ENCODE measurements at places on chromosomes 1 and 21.

DNA sequence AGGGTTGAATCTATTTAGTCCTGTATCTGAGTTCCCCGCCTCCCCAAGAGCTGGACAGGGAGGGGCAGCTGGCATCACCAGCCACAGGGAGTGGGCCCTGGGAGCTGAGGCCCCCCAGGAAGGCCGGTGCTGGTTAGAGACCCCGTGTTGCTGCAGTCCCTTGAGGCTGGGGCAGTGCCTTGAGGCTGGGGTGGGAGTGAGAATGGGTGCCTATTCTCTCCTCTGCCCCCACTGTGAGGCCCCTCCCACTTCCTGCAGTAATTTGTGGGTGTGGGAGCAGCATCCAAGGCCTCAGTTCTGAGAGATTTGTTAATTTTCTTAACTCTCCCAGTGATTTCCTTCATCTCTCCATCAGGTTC is 2.5 kb upstream of the TRAPPC3 start:
- DNase-seq = peak; percentile 32

DNA sequence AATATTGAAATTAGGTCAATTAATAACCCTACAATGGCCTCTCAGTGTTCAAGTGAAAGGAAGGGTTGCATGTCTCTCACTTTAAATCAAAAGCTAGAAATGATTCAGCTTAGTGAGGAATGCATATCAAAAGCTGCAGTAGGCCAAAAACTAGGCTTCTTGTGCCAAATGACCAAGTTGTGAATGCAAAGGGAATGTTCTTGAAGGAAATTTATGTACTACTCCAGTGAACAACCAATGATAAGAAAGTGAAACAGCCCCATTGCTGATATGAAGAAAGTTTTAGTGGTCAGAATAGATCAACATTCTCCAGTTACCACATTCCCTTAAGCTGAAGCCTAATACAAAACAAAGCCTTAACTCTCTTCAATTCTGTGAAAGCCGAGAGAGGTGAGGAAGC is 10.0 kb downstream of the MAEL start:
- DNase-seq = no peak

DNA sequence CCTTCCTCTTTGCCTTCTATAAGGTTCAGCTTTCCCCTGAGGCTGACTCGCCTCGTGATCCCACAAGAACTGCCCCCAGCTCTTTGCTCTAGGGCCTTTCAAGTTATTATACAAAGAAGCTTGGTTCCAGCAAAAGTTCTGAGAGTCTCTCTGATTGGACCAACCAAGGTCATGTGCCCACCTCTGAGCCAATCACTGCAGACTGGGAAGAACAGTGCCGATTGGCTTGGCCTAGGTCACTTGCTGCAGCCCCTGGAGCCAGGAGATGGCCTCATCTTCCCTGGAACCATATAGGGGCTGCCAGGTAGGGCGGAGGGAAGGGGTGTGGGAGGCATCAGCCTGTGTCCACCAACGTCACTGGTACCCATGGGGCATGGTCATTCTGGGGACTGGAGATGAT is 22.8 kb downstream of the TAS1R2 start:
- no peak for DNase-seq

GRCh38 chr1:3902111-3902511 is 2.0 kb upstream of the C1orf174 start:
- no peak for DNase-seq

DNA sequence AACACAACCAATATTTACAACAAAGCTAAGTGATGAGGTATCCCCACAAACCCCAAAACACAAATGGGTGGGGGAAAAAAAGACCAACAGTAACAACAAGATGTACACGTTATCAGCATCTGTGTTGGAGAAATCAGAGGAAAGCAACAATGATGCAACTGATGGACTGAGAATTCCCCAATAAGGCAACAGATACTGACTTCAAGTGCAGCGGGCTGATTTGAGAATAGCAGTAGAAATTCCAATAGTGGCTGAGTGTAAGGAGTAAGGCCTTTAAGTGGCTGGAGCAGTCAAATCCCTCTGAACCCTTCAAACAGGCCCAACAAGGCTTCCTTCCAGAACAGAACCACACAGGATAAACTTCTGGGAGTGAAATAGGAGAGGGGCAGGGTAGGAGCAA is 97.6 kb downstream of the TM2D1 start:
- no peak for DNase-seq

- no peak for DNase-seq
These were observed 394 bp upstream of the GRHL3 start for GRCh38 chr1:24318615-24319311.

DNA sequence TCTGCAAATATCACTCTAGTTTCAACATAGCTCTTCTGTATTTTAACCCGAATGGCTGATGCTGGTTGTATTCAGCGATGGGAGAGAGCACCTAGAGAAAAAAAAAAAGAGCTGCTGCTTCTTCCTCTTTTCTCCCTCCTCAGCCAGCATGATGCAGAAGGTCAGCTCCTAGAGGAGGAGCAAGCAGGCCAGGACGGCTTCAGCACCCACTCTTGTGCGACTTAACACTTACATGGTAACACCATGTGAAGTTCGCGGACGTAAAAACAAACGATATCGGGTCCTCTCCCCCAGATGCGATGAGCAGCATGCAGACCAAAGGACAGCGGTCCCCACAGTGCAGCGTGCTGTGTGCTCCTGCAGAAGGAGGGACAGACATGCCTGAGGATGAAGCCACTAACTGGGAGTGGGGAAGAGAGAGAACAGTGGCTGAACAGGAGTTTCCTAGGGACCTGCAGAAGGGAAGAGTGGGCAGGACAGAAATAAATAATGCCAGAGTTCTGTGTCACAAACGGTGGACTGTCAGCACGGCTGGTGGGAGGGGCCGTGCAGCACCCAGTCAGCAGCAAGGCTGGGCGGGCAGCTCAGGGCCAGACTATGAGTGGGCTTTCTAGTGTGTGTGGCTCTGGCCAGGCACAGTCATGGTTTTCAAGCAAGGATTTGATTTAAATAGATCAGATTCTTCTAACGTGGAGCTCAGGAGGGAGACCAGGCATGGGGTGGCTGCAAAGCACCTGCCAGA is 11.4 kb upstream of the B3GALT5 start:
- no peak for DNase-seq

DNA sequence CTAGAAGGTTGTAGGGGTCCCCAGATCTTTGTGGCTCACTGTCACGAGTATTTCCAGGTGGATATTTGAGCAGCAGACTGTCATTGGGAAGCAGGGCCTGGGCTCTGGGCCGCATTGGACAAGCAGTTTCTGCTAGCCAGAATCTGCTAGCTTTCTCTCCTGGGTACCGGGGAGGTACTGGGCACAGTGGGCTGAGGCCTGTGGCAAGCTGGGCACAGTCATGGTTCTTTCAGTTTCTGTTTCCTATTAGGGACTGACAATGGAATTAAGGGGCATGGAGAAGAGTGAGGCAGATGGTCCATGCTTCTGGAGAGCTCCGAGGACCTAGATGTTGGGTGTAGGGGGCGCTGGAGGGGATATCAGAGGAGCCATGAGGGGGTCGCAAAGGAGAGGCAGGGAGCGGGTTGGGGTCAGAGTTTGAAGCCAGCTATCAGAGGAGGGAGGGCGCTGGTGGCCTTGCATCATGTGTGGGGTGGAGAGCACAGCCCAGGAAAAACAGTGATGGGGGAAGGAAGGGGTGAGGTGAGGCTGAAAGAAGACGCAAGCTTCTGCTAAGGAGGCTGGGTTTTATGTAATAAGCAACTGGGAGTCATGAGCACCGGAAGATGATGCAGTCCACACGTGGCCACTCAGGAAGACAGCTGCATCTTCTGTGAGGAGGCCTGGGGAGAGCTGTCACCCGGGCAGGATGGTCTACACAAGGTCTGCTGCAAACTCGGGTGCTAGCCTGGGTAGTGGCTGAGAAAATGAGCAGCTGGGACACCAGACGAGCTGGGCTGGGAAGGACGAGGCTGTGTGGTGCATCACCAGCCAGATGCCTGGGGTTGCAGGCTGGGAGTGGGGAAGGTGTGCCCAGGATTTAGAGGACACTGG is 72.7 kb downstream of the IER5 start:
- peak; percentile 84 for DNase-seq

DNA sequence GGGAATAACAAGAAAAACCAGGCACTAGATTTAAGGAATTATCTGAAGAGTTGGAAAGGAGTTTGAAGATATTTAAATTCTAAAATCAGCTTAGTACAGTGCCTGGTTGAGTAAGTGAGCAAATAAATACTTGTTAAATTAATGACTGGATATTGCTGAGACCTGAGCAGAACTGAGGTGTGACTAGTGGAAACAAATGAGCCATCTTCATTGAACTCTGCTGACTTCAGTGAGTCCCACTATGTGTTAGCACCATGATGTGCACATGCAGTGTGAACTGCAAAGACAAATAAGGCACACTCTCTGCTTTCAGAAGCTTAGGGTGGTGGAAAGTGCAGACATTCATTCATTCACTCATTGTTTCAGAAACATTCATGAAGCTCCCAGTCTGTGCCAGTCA is 48.7 kb downstream of the ELAPOR1 start:
- DNase-seq = no peak

Data from HL-60 (cell line).